Stimulated activated CD4-positive, alpha-beta T cell treated with anti-CD3 and anti-CD28 coated beads, TNF-alpha, amount 100 ng/mL, for 24 hours (primary cell): ENCODE measurements at places on chromosomes 7 and 10.

GRCh38 chr10:99527526-99528493 lies 4.9 kb upstream of the NKX2-3 start:
- DNase-seq = no peak

DNA sequence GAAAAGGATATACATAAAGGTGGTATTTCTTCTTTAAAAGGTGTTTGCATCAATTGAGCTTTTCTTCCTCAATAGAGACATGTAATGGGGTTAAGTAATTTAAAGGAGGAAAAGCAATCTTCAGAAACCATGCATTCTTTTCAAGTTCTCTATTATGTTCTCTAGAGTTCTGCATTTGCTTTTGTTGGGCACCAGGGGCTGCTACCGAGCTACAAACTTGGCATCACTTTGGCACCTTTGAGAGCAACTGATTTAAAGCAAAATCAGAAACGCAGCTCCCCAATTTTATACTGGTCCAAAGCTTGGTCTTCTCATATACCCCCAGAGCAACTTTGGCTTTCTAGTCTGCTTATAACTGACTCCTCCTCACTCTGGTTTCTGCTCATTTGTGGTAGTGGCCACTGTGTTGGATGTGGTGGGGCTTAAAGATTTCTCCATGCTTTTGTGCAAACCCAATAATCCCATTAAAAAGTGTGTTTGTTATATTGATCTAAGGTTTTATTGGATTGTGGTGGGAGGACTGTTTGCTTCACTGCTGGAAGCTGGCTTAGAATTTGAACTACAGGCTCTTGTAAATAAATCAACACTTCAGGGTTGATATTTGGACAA lies 712.1 kb downstream of the PHTF2 start:
- no peak for DNase-seq

GRCh38 chr10:52031771-52032170 lies 282.3 kb upstream of the DKK1 start:
- DNase-seq = no peak

DNA sequence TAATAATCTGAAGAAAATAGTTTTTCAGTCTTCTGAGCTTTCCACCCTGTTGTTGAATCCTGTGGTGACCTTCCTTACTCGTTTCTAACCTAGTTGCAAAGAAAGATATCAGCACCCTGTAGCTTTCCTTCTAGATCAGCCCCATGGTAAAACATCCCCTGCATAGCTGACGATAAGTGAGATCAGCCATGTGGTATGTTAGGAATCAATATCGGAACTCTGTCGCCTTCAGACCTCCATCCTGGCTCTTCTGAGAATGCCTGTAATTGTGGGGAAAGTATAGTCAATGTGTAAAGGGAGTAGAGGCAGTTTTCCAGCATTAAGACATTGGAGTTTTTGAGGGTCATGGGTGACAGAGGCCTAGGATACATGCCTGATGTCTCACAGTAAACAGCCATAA lies 151.8 kb downstream of the LRRC4 start:
- DNase-seq = no peak

GRCh38 chr10:58642916-58643428 lies 130.3 kb downstream of the BICC1 start:
- DNase-seq = no peak

GRCh38 chr7:107564553-107565298 lies 955 bp downstream of the DUS4L start:
- no peak for DNase-seq

DNA sequence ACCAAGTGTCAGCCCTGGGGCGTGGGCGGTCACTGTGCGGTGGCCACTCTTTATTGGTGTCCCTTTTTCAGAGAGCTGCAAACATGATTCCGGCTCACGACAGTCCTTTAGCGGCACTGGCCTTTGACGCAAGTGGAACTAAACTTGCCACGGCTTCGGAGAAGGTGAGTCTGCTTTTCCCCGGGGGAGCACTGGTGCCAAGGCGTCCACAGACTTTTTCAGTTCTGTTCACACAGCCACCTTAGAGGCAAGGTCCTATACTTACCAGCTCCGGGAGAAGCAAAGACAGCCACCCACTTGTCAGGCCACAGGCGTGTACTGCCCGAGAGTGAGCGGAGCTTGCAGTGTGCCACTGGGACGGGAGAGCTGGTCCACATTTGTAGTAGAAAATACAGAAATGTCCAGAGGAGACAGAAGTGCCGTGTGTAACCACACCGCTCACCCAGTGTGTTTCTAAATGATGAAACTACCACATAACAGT lies 27.9 kb downstream of the WIPI2 start:
- DNase-seq = no peak

DNA sequence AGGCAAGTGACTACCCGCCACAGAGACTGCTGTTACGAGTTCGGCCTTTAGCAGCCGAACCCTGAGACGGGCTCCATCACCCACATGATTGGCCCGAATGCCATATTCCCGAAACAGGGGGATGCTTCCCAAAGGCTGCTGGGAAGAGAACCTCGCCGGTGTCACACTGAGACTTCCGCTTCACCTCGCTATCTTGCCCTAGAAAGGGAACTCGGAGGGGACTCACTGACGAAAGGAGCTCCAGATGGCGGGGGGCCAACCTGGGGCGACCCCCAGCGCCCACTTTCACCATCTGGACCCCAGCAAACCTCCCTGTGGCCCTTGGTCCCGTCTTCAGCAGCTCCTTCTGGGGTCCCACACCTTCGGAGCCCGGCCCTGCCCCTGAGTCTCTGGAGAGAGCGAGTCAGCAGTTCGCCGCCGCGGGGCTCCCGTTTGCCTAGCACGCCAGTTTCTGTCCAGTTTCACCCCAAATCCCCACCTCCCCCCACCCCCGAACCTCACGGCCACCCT lies 529 bp downstream of the HPS1 start:
- peak; percentile 31 for DNase-seq

DNA sequence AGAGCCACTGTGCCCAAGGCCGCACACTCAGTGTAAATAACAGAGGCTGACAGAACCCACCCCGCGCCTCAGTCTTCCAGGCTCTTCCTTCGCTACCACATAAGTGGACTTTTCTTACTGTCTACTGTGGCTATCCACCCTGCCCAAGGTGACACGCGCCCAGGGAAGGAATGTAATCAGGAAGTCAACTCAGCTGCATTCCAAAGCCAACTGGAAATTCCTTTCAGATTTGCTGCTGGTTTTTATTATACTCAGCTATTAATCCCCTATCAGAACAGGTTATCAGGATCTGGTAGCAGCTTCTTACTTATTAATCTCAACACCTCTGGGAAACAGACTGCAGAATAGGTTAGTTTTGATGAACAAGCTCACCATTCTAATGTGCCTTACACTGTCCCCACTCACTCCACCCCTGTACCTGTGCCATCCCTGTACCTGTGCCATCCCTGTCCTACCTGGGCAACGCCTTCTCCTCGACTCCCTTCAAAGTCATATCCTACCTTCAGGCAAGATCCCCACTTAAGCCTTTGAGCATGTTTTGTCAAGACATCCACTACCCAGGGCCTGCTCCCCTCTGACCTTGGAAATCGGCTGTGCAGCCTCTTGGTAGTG lies 90.7 kb downstream of the NHLRC2 start:
- no peak for DNase-seq

GRCh38 chr7:133044722-133045473 lies 37.0 kb downstream of the CHCHD3 start:
- no peak for DNase-seq

GRCh38 chr10:21487416-21488180 lies 37.9 kb downstream of the SKIDA1 start:
- DNase-seq = no peak

GRCh38 chr7:25180946-25181345 lies 47.3 kb downstream of the NPVF start:
- DNase-seq = no peak

- no peak for DNase-seq
These were observed 66.0 kb downstream of the RSU1 start for GRCh38 chr10:16751244-16751643.

- DNase-seq = no peak
These were observed 34.5 kb upstream of the RBM20 start for GRCh38 chr10:110609605-110610004.

DNA sequence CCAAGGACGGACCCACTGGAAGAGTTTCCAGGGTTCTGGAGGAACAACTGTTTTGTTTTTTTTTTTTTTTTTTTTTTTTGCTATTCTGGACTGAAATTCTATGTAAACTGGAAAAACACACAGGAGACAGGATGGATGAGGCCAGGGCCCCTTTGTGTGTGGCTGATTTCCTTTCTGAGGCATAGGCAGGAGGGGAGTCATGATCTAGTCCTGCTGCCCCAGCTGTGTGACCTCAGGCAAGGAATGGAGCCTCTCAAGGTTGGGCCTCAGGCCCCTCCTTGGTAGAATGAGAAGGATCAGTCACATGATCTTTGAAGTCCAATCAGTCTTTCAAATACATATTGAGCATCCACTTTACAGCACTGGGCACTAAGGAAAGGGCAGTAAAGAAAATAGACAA lies 87.6 kb downstream of the SH3PXD2A start:
- no peak for DNase-seq

DNA sequence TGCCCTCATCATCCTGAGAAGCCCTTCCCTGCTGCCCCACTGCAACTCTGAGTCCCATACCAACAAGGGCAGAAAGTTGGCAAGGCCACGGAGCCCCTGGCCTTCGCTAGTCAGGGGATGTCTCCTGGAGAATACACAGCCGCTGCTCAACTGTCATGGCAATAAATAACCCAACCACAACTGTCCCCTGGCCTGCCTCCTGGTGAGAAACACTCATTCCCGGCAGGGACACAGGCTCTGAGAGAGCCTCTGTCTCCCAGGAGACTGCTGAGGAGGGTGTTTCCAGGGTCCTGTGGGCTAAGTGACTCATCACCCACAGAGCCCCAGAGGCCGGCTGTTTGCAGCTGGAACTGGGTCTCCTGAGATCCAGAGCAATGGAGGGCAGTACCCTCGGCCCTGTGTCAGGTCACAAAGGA lies 354.1 kb downstream of the TNS3 start:
- no peak for DNase-seq

DNA sequence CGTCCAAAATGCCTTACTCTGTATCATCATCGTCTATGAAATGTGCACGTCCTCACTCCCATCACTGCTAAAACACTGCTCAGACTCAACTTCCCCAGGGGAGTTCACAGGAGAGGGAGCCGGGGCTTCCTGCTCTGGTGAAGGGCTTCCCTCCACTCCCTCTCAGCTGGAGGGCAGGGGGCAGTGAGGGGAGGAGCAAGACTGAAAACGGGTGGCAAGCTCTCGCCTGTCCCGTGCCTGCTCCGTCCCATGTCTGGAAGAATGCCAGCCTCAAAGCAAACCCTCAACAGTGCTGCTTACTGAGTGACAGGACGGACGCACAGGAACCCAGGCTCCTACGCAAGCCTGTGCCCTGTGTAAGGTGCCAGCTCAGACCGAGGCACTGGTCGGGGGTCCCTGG lies 25.1 kb downstream of the PRKAG2 start:
- no peak for DNase-seq

GRCh38 chr7:139112741-139113250 lies 3.3 kb upstream of the ZC3HAV1 start:
- DNase-seq = no peak

- DNase-seq = no peak
These were observed 177.5 kb downstream of the CACNA2D1 start for GRCh38 chr7:82266081-82266480.

GRCh38 chr10:974038-974784 lies 14.0 kb upstream of the GTPBP4 start:
- no peak for DNase-seq

- DNase-seq = no peak
These were observed 53.5 kb upstream of the MET start for GRCh38 chr7:116618338-116619128.

GRCh38 chr7:67654642-67655041 lies 658.0 kb downstream of the TYW1 start:
- DNase-seq = no peak

DNA sequence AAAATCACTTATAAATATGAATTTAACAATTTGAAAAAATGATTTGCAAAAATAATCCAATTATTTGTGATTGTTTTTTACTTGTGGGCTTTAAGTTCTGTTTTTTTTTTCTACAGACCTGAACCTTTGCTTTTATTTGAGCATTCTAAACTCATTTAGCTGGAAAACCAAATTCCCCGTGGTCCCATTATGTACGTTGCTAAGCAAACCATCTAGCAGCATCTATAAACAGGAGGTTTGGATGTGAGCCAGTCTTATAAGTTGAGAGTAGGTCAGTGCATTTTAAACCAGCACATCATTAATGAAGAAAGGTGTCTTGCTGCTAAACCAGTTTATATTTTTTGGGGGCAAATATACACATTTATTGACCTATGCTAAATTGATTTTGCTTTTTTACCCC lies 77.3 kb downstream of the LRRN3 start:
- DNase-seq = no peak

DNA sequence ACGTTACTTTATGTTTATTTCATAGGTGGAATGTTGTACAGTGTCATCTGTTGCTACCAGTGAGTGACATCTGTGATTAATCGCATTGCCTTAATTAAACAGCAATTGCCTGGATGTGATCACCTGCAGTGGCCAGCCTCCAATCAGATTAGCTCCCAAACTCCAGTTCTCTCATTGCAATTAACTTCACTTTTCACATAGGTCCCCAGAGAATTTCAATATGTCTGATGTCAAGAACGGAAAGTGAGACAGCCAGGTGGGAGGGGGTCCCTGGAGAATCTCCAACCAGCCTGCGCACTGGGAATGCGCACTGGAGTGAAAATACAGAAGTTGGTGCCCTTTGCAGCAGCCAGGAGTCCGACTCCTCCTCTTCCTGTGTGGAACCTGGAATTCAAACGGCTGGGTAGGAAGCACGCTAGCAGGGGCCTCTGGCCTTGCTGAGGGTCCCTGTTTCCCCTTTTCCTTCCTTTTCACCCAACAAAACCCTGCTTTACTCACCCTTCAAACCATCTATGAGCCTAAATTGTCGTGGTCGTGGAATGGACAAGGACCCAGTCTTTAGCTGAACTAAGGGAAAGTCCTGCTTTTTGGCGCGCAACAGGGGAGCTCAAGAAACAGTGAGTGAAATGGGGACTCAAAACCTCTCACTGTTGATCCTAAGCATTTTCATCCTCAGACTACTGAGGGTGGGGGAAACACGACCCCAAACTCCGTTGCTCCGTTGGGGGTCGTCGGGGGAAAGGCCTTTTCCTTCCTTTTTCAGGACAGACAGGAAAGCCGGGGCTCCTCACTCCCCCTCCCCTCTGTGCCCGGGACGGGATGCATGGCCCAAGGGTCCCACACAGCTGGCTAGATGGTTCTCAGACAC lies 1355.5 kb upstream of the LRRTM3 start:
- no peak for DNase-seq

DNA sequence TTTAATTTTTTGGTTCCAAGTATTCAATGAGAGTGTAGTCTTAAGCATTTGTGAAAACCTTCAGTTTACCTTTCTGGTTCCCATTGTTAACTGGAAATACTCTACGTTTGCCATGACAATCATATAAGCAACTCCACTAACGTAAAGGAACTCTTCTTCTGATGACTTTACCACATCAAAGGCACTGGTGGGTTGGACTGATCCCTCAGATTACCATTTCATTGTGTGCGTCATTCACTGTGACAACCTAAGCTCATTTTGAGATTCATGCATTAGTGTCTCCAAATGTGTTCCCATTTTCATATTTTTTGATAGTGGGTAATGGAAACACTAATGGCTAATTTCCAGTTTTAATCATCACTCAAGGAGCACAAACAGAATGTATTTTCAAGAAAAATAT lies 119.9 kb upstream of the COL1A2 start:
- no peak for DNase-seq

- no peak for DNase-seq
These were observed 465 bp upstream of the NPY start for GRCh38 chr7:24283554-24283896.

GRCh38 chr10:125815764-125816163 lies 7.3 kb downstream of the UROS start:
- no peak for DNase-seq
